Stimulated activated CD8-positive, alpha-beta memory T cell treated with anti-CD3 and anti-CD28 coated beads, Interleukin-4, amount 100 ng/mL, for 4 hours (primary cell): ENCODE measurements at places on chromosomes 16 and 17.

DNA sequence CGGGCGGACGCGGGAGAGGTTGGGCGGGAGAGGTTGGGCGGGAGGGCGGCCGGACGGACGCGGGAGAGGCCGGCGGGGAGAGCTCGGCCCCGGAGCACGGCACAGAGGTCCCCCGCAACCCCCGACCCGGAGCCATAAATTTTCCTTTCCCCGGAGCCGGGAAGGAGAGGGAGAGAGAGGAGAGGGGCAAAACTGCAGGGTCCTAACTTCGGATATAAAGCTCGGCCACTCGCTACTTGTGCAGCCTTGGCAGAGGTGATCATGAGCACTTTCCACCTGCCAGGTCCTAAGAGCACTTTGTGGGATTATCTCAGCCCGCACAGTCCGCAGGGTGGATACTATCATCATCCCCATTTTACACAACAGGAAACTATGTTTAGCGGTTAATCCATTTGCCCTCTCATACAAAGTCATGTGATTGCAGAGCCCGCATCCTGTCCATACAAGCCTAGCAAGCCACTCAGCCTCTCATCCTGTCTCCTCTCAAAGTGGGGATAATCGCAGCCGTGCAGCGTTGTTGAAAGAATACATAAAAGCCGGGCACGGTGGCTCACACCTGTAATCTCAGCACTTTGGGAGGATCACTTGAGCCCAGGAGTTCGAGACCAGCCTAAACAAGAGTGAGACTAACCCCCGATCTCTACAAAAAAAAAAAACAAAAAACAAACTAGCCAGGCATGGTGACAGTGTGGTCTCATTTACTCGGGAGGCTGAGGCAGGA lies 780 bp upstream of the DCAKD start:
- no peak for DNase-seq

DNA sequence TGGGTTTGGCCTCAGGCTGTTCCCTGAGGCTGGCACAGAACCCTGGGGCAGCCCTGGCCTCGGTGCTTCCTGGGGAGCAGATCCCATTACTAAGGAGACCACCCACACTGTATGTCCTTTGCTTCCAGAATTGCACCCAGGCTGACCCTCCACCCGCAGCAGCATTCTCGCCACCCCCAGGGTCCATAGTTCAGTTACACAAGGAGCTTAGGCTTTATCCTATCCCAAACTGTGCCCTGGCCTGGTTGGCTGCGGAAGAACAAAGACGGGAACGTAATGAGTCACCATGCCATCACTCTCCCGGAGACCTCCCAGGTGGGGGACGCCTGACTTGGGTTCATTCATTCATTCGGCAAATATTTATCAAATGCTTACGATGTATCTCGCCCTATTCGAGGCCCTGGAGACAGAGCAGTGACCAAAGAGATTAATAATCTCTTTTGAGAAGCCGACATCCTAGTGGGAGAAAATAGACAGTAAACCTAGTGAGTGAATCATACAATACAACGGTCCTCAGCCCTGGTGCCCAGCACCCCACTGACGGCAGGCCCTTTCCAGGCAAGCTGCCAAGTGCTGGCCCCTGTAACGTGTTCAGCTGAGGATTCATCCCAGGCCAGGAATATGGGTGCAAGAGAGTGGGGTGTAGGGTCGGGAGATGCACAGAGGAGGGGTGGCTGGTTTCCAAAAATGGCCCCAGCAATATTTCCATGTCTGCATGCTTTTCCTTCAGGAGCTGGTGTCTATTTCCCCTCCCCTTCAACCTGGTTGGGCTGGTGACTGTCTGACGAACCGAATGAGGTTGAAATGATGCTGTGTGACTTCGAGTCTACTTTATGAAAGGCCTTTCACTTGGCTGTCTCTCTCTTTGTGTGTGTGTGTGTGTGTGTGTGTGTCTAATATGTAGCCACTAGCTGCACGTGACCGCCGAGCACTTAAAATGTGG lies 134.2 kb downstream of the MGAT5B start:
- no peak for DNase-seq

- DNase-seq = no peak
Observed at GRCh38 chr17:330993-331701, 21.5 kb downstream of the RPH3AL start.

DNA sequence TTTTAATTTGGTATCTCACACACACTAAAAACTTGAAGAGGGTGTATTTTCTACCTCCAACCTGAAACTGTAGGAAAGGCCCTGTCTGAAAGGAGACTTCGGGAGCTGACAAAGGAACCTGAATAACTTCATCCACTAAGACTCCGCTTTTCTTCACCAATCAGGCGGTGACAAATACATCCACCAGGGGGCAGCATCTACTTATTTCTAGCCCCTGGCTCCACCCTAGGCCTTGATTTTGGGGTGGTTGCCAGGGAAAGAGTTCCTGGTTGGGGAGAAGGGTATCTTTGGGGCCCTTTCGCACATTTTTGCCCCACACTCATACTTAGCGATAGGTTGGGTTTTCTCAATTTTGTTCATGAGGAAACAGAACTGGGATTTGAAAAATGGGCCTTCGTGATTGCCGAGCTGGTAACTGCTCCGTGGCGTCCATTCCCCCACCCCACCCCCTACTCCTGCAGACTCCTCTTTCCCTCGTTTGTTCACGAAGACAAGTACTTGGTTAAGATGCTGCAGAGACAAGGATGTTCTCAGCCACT lies 4.8 kb upstream of the ARL4D start:
- peak; percentile 71 for DNase-seq

- DNase-seq = no peak
Observed at GRCh38 chr17:1087381-1088241, 90.7 kb downstream of the TIMM22 start.

DNA sequence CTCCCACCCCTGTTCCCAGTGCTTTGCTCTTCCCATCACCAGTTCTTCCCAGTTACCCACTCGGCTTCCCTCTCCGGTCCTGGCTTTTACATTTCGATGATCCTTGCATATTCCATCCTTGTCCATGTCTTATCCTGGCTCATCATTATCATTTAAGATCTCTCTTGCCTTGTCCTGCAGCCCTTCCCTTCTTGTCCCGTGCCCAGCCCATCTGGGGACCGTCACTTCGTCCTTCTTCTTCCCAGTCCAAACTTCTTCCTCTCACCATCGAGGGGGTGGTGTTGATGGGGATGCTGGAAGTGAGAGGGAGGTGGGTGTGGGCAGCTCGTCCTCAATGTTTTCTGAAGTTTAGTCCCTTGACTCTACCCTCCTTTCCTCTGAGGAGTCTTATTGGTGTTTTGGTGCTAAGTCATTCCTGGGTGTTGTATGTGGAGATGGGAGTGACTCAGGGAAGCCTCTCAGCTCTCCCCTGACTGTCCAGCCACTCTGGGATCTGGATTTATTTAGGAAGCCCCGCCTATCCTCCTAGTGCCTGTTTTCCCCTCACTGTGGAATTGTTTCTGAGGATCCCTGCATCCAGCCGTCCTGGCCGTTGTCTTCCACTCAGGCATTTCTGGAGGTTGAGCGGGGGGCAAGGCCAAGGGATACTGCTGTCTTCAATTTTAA lies 975 bp downstream of the SNX29 start:
- no peak for DNase-seq

GRCh38 chr17:41478237-41478636 lies 2.7 kb downstream of the KRT35 start:
- DNase-seq = no peak

DNA sequence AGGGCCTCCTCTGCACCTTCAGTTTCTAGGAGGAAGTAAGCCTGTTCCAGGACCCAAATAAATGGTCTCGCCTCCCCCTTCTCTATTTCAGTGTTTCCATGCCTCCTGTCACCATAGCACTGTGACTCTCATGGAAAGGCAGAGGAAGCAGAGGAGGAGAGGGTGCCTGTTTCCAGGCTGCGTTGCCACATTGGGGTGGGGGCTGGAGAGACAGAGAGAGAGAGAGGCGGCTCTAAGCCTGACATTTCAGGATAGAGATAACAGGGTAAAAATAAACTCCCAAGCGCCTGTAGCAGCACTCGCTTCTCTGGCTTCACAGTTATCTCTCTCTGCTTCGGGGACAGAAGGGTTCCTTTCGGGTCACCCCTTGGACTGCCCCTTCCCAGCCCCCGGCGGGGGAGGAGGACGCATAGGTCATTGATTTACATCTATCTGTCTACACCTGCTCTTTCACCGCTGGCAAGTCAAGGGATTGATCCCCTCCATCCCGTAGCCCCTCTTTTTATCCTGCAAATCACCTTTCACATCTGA lies 71.2 kb upstream of the MRTFB start:
- DNase-seq = no peak

GRCh38 chr17:50133028-50133768 lies 3.2 kb upstream of the SAMD14 start:
- no peak for DNase-seq

- DNase-seq = no peak
Observed at GRCh38 chr17:51510940-51511339, 250.6 kb downstream of the UTP18 start.

DNA sequence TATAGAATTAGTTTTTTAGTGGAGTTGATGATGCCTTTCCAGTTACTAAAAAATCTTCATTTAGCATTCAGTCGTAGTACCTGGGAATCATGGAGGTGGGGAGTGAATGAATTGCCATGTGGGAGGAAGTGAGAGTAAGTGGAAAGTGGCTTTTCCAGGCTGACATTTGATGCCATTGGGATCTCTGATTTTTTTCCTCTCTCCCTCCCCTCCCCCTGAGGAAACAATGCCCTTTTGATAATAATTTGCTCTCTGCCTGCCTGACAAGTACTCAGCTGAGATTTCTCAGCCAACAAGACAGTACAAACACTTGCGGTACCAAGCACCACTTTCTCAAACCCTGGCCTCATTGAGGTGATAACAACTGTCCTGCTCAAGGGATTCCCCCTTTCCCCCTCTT lies 2.2 kb downstream of the UBE2Z start:
- DNase-seq = no peak

DNA sequence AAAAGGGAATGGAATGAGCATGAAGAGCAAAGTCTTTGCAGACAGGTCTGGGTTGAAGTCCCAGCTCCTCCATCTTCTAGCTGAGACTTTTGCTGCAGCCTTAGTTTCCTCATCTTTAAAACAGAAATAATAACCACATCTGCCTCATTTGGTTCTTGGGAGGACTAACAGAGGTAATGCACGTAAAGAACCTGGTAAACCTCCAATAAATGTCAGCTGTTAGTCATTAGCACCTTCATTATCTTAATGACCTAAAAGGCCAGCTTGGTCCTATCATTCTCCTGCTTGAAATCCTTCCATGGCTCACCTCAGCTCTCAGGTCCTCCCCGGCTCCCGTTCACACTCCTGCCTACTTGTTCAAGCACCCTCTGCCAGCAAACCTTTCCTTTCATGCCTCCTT lies 51.8 kb downstream of the SKAP1 start:
- DNase-seq = no peak

- DNase-seq = no peak
Observed at GRCh38 chr16:23952971-23953300, 117.2 kb downstream of the PRKCB start.

DNA sequence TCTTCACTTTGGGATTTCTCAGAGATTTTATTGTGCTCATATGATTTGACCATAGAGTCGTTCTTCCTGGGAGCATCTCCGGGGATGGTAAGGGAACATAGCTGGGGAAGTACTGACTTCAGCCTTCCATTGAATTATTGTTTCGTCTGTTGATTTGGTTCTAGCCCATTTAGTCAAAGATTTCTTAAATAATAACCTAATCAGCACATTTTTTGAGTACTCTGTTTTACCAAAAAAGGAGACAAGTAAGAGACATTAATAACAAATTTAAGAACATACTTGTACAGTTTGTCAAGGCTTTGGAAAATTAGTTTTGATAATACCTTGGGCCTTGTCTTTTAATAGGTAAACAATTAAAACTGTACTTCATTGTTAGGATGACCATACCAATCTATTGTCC lies 78.0 kb downstream of the CDRT15 start:
- DNase-seq = no peak

GRCh38 chr16:30964574-30965226 lies 7.1 kb downstream of the SETD1A start:
- DNase-seq = no peak

DNA sequence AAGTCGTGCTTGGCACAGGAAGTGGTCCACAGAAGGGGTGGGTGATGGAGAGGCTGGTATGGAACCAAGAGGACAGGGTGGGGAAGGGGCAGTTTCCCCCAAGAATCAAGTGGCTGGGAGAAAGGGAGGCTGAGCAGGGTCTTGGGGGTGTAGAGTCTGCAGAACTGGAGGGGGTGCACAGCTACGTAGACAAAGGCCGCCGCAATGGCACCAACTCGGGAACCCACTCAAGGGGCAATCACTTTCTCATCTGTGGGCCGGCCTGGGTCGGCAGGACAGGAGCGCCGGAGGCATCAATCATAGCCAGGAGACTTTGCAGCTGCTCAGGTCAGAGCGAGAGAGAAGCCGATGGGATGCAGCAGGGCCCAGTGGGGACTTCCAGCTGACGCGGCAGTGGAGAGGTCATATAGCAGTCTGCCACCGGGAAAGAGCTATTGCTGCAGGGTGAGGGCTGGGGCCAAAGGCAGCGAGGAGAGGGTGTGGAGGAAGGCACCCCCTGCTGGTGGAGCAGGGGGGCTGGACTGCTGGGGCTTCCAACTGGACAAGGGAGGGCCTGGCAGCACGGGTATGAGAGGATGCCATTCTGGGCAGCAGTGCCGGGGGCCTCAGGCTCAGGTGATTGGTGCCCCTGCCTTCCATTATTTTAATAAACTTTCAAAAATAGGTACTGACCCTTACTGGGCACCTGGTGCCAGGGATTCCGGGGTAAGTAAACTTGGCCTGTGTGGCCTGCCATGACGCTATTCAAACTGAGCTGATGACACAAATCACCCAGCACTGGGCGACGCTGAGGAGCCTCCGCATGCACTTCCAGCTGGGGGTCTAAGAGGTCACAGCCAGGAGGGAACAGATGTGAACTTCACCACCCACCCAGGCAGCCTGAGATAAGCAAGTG lies 52.5 kb upstream of the MTSS2 start:
- no peak for DNase-seq

DNA sequence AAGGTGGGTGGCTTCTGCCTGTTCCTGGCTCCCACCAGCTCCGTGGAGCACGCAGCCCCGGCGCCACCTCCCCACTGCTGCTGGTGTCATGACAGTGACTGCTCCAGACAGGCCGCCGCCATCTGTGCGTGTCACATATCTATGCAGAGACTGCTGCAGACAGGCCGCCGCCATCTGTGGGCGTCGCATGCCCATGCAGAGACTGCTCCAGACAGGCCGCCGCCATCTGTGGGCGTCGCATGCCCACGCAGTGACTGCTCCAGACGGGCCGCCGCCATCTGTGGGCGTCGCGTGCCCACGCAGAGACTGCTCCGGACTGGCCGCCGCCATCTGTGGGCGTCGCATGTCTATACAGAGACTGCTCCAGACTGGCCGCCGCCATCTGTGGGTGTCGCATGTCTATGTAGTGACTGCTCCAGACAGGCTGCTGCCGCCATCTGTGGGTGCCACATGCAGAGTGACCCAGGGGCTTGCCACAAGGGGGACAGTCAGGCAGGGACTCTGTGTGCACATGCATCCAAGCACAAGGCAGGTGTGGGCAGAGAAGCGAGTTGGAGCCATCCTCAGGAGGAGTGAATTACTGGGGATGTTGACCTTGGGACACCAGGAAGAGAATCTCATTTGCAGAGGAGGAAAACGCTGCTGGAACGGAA lies 3.3 kb upstream of the FN3KRP start:
- DNase-seq = no peak
